Activated naive CD4-positive, alpha-beta T cell treated with anti-CD3 and anti-CD28 coated beads, Interleukin-2, amount 50 U/mL, for 16 hours (primary cell): ENCODE measurements at places on chromosomes 4 and X.

GRCh38 chr4:182286931-182287330, 43.7 kb downstream of the TENM3 start:
- no peak for DNase-seq

DNA sequence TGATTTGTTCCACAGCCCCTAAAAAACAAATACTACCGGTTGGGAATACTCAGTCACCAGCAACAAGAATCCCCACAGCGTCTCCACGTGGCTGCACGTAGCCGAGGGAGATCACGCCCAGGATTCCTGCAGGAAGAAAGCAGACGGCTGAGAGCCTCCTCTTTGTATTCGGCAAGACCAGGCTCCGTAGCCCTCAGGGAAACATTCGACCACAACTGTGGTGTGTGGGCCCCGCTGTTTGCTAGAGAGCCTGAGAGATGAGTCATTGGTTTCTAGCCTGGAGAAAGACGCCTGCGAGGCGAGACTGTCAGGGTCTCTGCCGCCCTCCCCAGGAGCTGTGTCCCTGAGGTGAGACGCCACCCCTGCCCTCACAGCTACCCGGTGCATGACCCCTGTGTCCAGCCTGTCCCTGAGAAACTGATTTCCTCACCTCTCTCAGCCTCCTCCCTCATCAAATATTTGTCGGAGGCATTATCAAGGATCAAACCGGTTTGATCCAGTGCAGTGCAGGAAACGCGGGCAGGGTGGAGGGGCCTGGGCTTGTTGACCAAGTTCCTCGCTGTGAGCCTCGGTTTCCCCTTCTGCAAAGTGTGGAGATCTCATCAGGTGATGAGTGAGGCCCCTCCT, 4.7 kb upstream of the S100P start:
- DNase-seq, result peak; percentile 69

DNA sequence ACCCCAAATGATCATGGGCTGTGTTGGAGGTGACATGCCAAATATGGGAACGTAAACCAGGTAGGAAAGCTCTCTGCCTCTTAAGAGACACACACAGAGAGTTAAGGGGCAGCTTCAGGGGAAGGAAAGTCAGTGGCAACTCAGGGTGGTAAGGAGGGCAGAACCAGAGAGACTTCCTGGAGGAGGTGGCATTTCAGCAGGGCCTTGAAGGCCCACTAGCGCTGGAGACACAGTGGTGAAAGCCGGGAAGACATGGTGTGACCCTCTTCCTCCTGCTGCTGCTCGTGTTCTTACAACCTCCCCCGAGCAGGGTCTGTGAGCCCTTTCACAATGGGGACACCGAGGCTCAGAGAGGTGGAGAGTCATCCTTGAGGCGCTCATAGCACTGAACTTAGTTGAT, 68.2 kb downstream of the SORCS2 start:
- DNase-seq, result no peak

GRCh38 chrX:71636438-71637252, 18.3 kb upstream of the CXCR3 start:
- no peak for DNase-seq

GRCh38 chr4:139144911-139145551, 32.0 kb downstream of the ELF2 start:
- no peak for DNase-seq

- DNase-seq, result no peak
These were observed 106.4 kb downstream of the KDR start for GRCh38 chr4:55018978-55019377.

DNA sequence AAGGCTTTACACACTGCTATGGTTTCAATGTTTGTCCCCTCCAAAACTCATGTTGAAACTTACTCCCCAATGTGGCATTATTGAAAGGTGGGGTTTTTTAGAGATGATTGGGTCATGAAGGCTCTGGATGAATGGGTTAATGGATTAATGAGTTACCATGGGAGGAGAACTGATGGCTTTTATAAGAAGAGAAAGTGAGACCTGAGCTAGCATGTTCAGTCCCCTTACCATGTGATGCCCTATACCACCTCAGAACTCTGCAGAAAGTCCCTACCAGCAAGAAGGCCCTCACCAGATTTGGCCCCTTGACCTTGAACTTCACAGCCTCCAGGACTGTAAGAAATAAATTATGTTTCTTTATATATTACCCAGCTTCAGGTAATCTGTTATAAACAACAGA, 68.9 kb upstream of the CAPN6 start:
- no peak for DNase-seq

GRCh38 chrX:9442056-9442455, 22.8 kb upstream of the TBL1X start:
- no peak for DNase-seq

GRCh38 chr4:147492761-147493160, 11.9 kb downstream of the EDNRA start:
- DNase-seq, result no peak

DNA sequence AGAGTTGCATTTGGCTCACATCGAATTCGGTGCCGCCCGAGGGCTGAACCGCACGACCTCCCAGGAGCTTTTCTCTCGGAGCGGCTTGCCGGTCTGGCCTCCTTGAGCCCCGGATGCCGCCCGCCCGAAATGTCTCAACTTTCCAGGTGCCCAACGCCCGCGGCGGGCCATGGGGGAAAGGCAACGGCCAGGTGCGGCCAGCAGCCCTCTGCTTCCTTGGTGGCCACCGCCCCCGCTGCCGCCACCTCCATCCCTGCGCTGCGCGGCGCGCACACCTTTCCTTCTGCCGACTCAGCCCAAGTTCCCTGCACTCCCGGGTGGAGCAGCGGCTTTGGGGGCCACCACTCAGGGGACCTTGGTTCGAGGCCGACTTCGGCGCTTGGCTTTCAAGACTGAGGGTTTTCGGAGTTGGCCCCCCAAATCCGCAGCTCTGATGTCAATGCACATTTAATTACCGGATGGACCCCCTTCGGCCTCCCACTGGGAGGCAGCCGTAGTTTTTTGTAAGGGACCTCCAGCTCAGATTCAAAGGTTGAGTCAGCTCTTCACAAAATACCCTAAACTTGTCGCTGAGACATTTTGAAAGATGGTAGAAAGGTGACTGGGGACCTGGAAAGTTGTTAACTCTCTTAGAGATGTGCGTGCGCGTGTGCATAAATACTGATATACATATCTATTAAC, 1.1 kb downstream of the AFF2 start:
- peak; percentile 10 for DNase-seq

GRCh38 chr4:27986476-27986875, 1125.8 kb downstream of the STIM2 start:
- no peak for DNase-seq

DNA sequence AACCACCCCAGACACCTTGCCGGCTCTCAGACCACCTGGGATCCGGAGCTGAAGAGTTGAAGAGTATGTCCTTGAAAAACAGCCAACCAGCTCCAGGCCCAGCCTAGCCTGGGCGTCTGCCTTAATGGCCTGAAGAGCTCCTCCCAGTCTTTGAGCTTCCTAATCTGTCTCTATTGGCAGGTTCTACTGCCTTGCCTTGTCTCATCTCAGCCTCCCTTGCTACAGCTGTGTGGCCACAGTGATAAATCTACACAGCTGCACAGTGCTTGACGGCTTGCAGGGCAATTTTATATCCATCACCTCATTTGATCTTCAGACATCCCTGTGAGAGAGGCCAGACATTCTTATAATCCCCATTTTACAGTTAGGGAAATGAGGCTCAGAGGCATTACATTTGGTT, 19.9 kb downstream of the AWAT2 start:
- no peak for DNase-seq

GRCh38 chr4:84952004-84952403, 14.5 kb downstream of the WDFY3 start:
- DNase-seq, result no peak

GRCh38 chr4:122746485-122746965, 14.0 kb downstream of the BBS12 start:
- no peak for DNase-seq

DNA sequence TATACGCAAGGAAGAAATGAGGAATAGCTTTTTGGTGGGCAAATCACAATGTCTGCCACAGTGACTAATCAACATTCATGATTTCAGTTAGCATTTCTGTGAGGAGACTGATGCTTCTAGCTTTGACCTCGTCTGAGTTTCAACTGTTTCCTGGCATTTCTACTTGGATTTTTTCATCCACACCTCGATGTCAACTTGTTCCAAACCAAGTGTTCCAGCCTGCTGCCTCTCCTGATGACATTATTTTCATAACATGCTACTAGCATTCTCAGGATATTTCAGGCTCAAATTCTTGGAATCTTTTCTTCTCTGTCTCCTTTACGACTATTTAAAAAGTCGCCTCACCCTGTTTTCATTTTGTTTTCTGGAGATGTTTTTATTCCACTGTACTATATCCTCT, 90.3 kb upstream of the TEX13D start:
- DNase-seq, result no peak

GRCh38 chr4:95544113-95545103, 4.4 kb downstream of the UNC5C start:
- no peak for DNase-seq

- DNase-seq, result peak; percentile 49
These were observed 291 bp upstream of the NBDY start for GRCh38 chrX:56728752-56729151.

DNA sequence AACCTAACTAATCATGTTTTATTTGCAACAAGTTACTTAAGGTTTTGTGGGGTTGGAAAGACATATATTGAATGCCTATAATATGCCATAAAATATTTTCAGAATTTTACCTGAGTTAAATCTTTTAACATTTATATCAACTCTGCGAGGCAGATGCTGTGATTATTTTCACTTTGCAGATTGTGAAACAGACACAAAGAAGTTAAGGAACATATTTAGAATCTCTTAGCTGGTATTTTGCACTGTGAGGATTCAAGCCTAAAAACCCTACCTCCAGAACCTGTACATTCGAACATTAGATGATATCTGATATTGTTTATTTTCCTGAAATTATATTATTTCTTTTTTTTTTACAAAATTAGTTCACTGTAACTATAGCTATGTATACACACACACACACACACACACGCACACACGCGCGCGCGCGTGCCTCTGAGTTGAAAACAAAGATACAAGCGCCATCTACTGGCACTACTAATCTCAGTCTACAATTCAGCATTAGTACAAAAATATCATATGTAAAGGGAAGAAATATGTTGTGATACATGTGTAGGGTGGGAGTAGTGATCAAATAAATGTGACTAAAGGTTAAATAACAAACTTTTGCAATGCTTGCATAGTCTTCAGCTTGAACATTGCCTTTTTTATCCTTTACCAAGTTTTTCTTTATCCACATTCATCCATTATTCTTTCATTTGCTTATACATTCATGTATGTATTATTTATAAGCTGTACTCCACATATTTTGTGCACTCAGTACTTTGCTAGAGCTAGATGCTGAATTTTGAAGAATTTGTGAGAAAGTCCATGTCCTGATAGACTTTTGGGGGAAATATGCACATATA, 61.5 kb downstream of the ANXA10 start:
- DNase-seq, result peak; percentile 65

- no peak for DNase-seq
These were observed 942.3 kb upstream of the SLIT2 start for GRCh38 chr4:19309378-19309777.

DNA sequence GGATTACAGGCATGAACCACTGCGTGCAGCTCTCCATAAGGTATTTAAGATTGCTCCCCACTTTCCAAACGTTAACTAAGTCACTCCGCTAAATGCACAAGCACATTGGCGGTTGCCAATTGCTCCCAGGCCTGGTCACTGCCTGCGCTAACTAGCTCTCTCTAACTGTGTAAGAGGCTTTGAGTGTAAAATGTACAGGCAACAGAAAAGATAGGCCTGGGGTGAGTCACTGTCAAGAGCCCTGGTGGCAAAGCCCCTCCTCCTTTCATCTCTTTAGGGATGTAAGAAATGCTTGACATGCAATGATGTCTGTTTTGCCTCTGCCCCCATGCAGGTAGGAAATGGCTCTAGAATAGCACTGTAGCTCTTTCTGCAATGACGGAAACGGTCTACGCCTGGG, 329.7 kb upstream of the GATB start:
- DNase-seq, result peak; percentile 32

DNA sequence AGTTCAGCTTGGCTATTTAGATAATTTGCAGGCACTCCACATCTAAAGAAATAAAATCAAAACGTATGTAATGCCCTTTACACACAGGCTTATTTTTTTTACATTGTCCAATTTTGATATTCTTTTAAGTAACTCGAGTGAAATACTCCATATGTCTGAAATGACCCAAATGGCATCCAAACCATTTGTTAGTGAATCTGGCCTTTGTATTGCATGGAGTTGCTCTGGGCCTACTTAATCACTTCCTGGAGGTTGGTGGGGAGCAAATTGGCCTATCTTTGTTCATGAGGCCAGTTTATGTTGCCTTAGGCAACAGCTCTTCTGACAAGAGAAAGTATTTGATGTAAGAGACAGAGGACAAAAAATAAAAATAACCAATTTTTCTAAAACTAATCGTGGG, 47.6 kb upstream of the TMEM131L start:
- no peak for DNase-seq

DNA sequence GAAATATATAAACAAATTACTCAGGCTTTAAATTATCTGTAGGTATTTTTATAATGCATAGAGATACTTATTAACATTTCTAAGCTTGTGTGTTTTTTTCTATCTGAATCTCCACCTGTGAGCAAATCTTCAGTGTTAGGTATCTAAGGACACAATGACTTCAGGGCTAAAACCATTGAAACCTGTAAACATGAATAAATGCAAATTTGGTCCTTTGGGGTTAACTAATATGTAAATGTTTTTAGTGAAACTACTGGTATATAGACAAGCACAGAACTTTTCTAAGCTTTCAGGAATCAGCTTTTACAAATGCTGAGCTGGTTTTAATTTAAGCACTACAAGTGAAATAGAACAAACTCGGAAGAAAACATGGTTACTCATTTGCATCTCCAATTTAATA, 147.9 kb downstream of the FBXO8 start:
- DNase-seq, result no peak

- no peak for DNase-seq
These were observed 118.2 kb downstream of the EPHA5 start for GRCh38 chr4:65552057-65552456.

- no peak for DNase-seq
These were observed 259.2 kb downstream of the CFAP299 start for GRCh38 chr4:80594701-80595100.

DNA sequence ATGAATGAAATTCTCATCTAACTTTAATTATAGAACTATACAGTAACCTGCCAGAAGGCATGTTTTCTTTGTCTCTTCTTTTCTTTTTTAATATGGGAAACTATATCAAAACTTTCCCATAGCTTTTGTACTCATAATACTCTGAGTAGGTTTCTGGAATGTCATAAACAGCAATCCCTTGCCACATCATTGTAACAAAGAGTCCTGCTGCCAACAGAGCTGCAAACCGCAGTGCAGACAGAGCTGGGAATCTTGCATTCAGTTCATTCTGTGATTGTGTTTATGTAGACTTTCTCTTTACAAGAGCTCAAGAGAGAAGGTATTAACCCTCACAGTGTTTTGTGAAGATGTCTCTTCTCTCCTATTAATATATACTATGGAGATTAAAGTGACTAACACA, 304.4 kb upstream of the SLIT2 start:
- DNase-seq, result no peak

- no peak for DNase-seq
These were observed 185.0 kb upstream of the FAM241A start for GRCh38 chr4:111960241-111960667.
